Activated naive CD8-positive, alpha-beta T cell treated with anti-CD3 and anti-CD28 coated beads, Interleukin-2, amount 50 U/mL, for 16 hours (primary cell): ENCODE measurements at places on chromosomes 1 and 21.

GRCh38 chr1:41465741-41466140 is 18.7 kb downstream of the EDN2 start:
- no peak for DNase-seq

DNA sequence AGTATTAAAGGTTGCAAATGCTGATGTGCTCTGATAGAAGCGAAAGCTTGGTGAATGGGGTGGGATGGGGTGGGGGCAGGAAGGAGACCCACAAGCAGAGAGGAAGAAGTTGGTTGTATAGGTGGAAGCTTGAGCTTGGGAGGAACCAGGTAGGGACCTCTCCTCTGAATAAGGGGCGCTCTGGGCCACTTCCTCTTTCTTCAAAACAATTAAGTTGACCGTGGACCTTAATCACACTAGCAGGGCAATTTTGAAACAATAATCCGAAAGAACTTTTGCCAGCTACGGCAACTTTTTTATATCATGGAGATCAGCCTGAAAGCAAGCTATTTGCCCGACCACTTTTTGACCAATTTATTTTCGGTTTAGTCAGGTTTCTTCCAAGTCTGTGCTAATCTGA is 1.9 kb upstream of the DYRK1A start:
- no peak for DNase-seq

GRCh38 chr1:64025051-64025450 is 178.4 kb upstream of the UBE2U start:
- DNase-seq, result no peak

DNA sequence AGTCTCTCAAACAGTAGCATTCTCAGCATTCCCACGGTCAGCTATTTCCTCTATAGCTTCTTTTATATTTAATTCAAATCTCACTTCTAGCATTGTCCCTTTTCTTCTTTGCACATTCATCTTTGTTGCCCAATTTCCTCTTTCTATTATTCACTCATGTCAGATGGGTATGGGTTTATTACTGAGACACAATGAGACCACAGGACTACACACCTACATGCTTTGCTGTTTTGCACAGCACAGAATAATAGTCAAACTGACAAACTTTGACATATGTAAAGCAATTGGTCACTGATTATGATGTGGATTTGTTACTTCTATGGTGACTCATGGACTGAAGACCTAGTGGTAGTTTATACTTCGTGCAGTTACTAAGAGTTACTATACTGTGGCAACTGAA is 5.8 kb upstream of the CD1C start:
- no peak for DNase-seq

- DNase-seq, result no peak
Measured at GRCh38 chr1:162327788-162328165, 48.9 kb downstream of the SPATA46 start.

GRCh38 chr1:227731241-227731677 is 3.8 kb downstream of the JMJD4 start:
- no peak for DNase-seq

DNA sequence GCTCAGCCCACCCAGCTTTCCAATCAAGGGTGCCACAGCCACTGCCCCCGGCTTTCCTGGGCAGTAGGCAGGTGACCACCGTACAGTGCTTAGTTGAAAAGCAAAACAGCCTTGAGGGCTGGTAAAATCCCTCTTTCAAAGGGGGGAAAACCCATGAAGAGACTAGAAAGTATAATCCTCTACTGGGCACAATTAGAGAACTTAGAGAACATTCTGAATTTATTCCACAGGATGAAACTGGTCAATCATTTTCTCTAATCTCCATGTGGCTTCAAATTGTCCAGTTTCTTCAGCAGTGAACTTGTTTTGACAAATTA is 15.3 kb upstream of the LRRC47 start:
- no peak for DNase-seq

DNA sequence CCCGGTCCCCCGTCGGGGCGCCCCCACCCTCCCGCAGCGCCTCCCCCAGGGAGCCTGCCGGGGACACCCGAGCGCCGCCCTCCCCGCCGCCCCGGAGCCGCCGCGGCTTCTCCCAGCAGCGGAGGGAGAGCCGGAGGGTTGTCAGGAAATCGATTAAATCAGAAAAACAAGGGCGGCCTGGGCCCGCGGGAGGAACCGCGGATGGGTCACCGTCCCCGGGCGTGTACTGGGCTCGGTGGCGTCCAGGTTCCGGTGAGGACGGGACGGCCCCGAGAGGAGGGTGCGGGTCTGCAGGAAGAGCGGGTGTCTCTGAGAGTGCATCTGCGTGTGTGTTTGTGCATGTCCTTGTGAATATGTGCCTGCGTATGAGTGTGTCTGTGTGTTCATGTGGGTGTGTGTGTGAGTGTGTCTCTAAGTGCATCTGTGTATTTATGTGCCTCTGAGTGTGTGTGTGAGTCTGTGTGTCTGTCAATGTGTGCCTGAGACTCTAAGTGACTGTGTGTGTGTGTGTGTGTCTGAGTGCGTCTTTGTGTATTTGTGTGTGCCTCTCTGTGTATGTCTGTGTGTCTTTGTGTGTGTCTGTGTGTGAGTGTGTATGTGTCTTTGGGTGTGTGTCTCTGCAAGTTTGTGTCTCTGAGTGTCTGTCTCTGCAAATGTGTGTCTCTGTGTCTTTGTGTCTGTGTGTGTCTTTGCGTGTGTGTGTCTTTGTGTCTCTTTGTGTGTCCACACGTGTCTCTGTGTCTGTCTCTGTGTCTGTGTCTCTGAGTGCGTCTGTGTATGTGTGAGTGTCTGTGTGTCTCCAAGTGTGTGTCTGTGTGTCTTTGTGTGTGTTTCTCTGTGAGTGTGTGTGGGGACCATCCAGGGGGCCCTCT is 1.1 kb downstream of the SPSB1 start:
- DNase-seq, result no peak

GRCh38 chr1:44101328-44101727 is 17.3 kb upstream of the KLF17 start:
- no peak for DNase-seq

DNA sequence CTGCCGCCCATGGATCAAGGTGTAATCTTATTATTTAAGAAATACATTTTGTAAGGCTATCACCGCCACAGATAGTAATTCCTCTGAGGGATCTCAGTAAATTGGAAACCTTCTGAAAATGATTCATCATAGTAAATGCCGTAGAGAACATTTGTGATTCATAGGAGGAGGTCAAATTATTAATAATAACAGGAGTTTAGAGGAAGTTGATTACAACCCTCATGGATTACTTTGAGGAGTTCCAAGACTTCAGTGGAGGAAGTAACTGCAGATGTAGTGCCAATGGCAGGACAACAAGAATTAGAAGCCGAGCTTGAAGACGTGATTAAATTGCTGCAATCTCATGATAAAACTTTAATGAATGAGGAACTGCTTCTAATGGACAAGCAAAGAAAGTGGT is 280.1 kb downstream of the PTPRC start:
- no peak for DNase-seq

GRCh38 chr1:40232444-40232843 is 15.3 kb upstream of the TMCO2 start:
- DNase-seq, result peak; percentile 12

DNA sequence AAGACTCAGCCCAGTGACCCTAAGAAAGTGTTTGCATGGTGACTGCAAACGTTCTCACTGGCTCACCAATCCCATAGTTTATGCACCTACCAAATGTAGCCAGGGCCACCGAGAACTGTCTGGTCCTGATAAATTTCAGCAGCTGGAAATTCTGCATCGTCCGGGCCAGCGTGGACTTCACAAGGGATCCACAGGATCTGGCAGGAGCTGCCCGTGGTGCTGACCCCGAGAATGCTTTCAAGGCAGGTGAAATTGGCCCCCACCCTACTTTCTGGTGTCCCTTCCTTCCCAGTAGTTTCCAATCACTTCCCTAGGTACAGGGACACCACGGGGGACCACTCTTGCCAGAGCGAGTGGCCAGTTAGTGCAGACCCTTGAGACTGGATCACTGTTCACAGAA is 26.2 kb downstream of the UBASH3A start:
- DNase-seq, result no peak

DNA sequence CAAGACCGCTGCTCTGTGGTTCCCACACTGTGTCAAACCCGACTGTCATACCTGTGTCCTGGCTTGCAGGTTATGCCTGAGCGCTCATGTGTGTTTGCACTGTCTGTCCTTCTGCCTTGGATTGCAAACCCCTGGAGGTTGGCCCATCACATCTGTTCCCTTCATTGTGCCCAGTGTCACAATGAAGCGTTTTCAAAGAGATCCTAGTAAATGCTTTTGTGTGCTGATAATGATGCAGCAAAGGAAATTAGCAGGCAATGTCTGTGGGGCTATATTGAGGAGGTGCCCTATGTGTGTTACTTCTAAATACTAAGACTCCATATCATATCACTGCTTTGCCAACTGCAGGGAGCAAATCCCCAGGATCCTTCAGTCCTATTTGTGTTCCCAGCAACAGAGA is 424.4 kb upstream of the NFIA start:
- DNase-seq, result no peak

GRCh38 chr1:201299968-201300367 is 16.7 kb downstream of the PKP1 start:
- DNase-seq, result no peak

DNA sequence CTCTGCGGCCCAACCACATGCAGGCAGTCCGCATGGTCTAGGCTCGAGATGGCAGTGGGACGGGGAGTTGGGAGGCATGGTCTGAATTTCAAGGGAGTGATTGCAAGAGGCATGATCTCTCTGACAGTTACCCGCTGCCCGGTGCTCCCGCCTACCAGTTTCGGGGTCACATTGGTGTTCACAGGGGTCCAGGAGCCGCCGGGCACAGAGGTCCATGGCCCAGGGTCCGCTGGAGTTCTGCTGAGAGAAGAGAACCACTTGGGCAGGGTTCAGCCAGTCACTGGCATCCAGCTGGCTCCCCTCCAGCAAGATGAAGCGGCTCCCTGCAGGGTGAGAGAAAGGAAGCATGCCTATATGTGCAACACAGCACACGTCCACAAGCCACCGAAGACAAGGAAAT is 141.3 kb downstream of the ASTN1 start:
- DNase-seq, result no peak

GRCh38 chr1:99782397-99782796 is 16.0 kb upstream of the FRRS1 start:
- DNase-seq, result no peak

DNA sequence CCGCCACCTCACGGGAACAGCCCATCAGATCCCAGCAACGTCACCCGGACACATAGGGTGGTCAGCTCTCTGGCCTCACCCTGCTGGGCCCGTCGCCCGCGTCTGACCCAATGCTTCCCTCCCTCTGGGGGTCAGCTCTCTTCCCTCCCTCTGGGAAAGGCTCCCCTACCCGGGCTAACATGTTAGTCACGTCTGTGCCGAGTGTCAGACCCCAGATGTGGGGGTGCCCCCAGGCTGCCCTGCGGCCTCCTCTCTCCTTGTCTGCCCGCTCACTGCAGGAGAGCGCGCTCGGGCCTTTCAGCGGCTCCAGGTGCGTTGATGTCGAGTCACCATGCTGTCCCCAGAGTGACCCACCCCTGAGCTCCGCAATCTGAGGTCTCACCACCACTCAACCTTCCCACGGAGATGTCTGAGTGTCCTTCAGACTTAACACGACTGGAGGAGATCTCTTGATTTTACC is 34.3 kb downstream of the SLC37A1 start:
- no peak for DNase-seq

DNA sequence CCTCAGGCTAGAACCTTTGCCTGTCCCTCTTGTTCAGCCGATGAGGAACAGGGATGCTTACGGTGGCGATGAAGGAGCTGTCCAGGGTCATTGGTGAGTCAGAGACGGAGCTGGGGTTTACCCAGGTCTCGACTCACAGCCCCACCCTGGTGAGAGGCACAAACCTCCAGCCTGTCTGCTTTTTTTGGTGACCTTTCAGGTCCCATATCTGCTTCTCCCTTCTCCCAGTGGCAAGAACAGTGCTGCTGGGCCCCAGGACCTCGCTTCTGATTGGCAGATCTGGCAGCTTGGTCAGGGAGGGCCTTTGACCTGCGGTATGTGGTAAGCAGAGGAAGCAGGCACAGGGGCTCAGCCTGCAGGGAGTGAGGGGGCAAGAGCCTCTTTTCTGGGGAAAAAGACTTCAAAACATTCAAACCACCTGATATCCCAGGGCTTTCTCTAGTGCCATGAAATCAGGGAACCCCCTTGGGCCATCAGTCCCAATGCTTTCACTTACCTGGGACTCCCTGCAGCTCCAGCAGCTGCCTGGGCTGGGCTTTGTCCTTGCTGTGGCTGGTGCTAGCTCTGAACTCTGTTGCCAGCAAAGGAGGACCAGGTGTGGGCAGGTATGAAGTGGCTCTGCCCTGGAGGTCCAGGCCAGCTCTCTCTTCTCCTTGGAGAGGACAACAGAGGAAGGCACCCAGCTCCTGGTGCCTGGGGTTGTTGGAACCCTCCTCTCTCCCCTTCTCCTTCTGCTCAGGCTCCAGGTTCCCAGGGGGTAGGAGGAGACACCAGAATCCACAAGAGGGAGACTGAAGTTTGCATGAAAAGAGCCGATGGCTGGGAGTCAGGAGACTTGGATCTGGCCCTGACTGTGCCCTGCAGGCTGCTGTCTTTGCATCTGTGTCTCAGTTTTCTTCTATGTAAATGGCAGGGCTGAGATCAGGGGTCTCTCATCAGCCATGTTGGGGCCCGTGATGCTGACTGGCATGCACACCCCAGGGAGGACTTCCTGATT is 41.4 kb downstream of the TRIM62 start:
- DNase-seq, result no peak
